ENCODE measurements at places on chromosomes 13 and 19. TPM values are rescaled to one million over a fixed set of nuclear protein-coding genes. Genes with fewer than 3 reads are reported as not detected.

CGB3 gene
- total RNA-seq: not detected

SHISA2 gene
- total RNA-seq: 0.08 TPM

NLRP4 gene
- not detected for total RNA-seq

IL17D gene
- total RNA-seq: 0.56 TPM

KIR3DL2 gene
- total RNA-seq: not detected

UBE2L5 gene
- not detected for total RNA-seq

MTMR6 gene
- 13.8 TPM for total RNA-seq

Data from GM12878 (cell line).